ENCODE measurements at places on chromosomes 12 and 14.

DNA sequence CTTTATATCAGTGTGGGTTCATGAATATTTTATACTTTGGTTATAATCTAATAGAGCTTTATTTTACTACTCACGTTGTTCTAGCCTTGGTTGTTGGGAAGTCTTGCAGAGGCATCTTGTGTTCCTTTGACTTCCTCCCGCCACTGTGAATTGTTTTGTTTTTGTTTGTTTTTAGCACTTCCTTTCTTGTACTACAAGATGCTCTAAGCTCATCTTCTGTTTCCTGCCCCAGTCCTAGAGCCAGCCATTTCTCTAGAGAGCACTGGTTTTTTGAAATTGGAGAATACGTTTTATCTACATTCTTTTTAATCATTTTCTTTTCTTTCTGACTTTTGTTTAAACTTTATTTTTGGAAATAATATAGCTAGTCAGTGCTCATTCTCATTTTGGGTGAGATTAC, 15.9 kb upstream of the NUBPL start:
- DNase-seq, result no peak

DNA sequence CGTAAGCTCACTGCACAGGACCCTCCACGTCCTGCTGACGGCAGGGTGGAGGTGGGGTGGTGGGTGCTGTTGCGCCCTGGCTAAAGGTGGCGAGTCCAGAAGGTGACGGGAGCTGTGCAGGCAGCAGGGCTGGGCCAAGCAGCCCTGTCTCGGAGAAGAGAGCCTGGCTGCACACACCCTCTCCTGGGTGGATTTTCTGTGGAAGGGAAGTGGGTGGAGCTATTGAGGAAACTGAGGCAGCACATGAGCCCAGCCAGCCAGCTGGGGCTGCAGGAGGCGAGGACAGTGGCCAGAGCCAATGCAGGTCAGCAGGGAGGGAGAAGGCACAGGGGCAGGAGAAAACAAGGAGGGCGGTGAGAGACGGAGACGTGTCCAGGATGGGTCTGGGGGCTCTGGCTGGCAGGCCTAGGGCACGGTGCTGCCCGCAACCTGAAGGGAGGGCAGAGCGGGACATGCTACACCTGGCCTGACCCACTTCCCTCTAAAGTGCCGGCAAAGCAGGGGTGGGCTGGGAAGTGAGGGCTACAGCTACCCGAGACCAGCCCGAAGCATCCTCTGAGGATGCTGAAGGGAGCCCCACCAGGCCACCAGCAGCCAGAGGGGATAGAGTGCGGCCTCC, 20.5 kb downstream of the BTBD6 start:
- no peak for DNase-seq

- DNase-seq, result no peak
These were observed 56.3 kb upstream of the DAAM1 start for GRCh38 chr14:59131938-59132795.

DNA sequence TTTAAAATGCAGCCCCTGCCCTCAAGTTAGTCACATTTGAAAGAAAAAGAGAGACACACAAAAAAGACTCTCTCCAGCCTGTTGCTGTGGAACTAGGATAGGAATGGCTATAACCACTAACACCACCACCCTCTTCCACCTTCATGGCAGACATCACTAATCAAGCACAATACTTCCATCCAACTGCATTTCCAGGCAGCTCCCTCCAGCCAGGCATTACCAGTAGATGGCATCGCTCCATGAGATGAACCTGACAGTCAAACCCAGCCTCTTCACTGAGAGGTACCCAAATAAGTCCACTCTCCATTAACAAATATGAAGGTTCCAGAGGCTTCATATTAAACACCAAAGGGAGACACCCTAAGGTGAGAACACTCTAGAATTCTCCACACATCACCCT, 24.4 kb downstream of the SLC8B1 start:
- no peak for DNase-seq
